ENCODE measurements at places on chromosomes 7 and 10. TPM values are rescaled to one million over a fixed set of nuclear protein-coding genes. Genes with fewer than 3 reads are reported as not detected.
A peak's percentile ranks its signal among the peaks of the same experiment; 100 is the strongest.

GRCh38 chr10:62811159-62811875 lies 4.8 kb downstream of the EGR2 start:
- no peak for DNase-seq

DNA sequence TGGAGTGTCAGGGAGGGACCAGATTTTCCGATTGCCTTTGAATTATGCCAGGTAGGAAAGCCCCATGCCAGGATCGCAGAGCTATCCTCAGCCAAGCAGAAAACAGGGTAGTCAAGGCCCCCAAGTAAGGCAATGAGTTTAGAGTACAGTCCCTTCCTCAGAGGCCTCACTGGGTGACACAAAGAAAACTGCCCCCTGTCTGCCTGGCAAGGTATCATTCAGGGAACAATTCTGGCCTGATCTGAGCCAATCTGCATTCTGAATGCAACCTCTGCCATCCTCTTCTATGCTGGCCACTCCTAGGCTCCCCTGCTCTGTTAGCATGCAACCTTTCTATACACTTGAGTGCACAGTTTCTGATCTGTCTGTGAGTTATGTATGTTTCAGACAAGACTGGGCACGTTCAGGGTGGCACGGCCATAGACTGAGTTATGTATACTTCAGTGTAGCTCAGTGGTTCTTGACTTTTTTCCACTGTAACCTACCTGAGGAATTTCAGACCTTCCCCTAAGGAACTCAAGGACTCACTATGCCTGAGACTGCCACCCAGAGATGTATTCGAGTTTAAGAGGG lies 336.8 kb downstream of the PLXNA4 start:
- no peak for DNase-seq

GRCh38 chr10:12875100-12875499 lies 126.4 kb downstream of the CCDC3 start:
- DNase-seq, result no peak

DNA sequence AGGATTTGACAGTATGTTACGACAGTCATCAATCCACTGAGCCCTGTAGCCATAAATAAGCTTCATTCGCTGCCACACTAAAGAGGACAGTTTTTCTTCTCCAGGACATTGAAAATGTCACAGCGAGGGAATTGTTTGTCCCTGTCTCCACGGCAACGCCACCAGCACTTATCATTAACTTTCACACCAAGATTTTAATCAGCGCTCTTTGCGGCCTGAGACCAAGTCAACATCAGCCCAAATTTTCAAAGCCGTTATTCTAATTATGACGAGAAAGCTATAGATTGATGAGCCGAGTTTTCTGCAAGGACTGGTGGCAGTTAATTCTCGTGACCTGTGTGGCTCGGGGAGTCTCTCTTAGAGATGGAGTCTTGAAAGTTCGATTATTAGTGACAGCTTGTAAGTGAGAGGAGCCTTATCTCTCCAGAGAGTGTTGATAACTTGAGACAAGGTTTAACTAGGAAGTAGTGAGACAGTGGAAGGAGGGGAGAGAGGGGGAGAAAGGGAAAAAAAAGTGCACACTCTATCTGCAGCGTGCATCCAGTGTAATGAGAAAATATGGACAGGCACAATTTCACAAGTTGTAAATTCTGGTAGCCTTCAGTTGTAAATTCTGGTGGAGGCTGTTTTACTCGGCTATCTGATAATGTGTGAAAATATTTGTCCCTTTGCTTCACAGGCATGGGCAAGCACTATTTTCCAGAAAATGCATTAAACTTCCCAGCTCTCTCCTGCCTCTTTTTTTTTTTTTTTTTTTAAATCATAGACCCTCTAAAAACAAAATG lies 473.3 kb downstream of the LRMDA start:
- no peak for DNase-seq

DNA sequence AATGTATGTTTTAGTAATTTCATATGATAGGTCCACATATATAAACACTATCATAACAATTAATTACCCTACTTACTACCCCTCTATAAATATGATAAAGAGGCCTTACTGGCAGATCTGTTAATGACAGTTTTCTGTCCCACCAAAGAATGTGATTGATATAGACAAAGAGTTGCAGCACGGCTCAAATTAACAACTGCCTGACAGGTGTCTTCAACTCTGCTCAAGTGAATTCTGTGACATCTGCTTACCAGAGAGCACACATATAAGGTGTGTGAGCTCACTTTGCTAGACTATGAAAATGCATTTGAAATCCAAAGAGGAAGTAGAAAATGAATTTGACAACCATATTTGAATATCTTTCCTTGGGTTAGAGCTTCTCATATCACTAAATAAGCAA lies 36.6 kb downstream of the CACNA2D1 start:
- DNase-seq, result no peak

DNA sequence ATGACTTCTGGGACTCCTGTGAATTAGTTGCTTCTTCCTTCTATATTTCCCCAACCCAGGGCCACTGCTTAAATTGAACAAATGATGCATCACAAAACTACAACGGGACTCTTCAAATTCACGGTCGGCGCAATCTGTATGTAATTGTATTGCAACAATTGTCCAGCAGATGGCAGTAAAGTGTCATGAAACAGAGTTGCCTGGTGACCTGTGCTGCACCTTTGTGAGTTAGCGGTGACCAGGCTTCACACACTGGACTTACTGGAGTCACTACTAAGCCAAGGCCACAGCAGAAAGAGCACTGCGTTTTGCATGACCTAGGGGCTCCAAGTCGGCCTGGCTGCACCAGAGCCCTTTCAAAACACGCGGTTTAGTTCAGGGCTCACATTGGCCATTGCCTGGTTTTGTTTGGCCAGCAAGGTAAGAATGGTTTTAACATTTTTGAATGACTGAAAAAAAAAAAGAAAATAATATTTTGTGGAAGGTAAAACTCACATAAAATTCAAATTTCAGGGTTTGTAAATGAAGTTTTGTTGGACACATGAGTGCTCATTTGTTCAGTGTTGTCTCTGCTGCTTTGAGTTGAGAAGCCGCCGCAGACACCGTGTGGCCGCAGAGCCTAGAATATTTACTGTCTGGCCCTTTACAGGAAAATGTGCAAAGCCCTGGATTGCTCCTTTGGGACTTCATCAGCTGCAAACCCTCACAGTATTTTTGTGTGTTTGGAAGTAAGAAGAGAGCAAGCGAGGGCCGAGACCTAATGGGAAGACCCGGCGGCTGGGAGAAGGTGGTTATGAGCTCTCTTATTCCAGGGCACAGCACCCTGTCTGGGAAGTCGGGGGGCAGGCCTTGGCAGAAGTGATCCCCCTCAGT lies 23.2 kb upstream of the ZNF32 start:
- DNase-seq, result peak; percentile 74

DNA sequence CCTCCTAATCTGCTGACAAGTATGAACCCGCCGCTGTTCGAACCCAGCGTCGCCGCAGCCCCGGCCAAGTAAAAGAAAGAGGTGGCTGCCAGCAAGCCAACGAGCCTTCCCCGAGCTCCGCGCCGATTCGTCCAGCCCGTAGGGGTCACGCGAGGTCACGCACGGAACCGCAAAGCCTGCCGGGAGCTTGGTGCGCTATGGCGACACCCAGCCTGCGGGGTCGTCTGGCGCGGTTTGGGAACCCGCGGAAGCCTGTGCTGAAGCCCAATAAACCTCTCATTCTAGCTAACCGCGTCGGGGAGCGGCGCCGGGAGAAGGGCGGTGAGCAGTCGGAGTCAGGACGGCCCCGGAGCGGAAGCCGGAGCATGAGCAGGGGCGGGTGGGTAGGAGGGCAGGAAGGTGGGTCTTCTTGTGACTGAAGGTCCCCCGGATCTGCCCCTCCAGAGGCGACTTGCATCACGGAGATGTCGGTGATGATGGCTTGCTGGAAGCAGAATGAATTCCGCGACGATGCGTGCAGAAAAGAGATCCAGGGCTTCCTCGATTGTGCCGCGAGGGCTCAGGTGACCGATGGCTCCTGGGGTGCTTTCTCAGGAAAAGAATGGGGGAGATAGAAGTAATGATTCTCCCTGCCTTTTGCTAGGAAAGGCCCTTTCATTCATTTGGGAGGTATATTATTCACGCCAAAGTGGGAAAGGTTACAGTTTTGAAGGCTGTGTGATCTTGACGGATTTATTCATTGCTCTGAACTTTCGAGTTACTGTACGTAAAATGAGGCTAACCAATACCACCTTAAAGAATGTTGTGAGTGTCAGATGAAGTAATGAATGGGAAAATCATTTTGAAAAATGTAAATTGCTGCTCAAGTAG lies at the start of gene CHCHD1:
TSS of gene CHCHD1 (plus strand) at position 170 of the 870 bp plus-strand sequence. CDS start at position 198, 28 bp downstream.
- peak; percentile 95 for DNase-seq

DNA sequence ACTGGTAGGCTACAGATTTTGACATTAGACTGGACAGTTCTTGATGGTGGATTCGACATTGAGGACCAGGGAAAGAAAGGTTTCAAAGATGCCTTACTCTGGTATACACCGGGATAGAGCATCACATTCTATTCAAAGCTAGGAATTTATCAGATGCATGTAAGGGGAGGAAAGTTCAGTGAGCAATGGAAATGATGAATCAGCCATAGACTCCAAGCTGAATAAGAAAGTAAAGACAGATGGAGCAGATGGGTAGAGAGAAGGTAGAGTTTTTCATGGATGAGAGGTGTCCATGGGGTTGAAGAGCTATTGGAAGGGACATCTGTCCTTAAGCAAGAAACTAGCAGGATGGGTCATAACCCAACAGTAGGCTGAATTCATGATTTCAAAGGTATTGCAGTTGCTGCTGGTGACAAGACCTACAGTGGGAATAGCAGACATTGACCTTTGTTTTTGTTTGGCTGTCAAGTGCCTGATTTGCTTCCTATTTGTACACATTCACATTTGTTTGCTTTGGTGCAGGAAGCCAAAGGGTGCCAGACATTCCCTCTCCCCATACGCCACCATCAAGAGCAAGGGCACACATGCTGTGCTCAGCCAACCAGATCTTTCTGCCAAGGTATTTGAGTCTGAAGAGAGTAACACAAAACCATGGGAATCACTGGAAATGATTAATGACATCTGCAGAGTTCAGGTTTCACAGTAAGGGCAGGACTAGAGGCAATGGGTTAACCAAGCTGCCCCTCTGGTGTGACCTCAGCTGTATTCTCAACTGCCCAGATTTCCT lies 8.6 kb upstream of the CACUL1 start:
- peak; percentile 12 for DNase-seq

RGS10 gene
- 27.8 TPM for total RNA-seq

CLIP2 gene
- 49.4 TPM for total RNA-seq

CHCHD2 gene
- total RNA-seq, result 392 TPM

Data from GM23248 (cell line).